MCF 10A (cell line): ENCODE measurements at places on chromosomes 2 and 18. TPM values are rescaled to one million over a fixed set of nuclear protein-coding genes. Genes with fewer than 3 reads are reported as not detected.

GCG gene
- not detected in 2 replicates for total RNA-seq

CRYGD gene
- not detected in 2 replicates for total RNA-seq

CRYGC gene
- not detected in 2 replicates for total RNA-seq

NEB gene
- 0.33 and 1.2 TPM in 2 replicates for total RNA-seq

VAMP8 gene
- total RNA-seq: 49.9 and 56.0 TPM in 2 replicates

RGPD6 gene
- total RNA-seq: 16.7 and 21.0 TPM in 2 replicates

MTIF2 gene
- 58.3 and 60.7 TPM in 2 replicates for total RNA-seq

NAT8 gene
- total RNA-seq: not detected in 2 replicates

FAM110C gene
- total RNA-seq: 8.3 and 10.3 TPM in 2 replicates

COLEC11 gene
- total RNA-seq: not detected in 2 replicates
